ENCODE measurements at places on chromosomes 2 and 18.
A peak's percentile ranks its signal among the peaks of the same experiment; 100 is the strongest.

DNA sequence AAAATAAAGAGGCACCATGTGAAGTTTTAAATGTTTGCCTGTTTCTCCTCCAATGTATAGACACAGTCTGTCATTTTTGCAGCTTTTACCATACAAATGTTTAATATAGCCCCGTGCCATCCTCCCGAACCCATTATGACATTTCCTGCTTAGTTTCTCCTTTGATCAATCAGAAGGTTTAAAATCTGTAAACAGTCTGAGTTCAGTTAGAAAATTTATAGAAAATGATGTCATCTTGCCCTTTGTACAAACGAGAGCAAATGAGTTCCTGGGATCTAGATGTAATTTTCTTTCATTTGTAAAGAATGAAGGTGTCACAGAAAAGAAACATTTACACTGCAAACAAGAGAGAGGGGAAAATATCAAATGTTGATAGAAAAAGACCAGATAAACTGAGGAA, 62.7 kb upstream of the NFU1 start:
- no peak for DNase-seq

GRCh38 chr2:215779912-215780311, 233.4 kb downstream of the MREG start:
- no peak for DNase-seq

DNA sequence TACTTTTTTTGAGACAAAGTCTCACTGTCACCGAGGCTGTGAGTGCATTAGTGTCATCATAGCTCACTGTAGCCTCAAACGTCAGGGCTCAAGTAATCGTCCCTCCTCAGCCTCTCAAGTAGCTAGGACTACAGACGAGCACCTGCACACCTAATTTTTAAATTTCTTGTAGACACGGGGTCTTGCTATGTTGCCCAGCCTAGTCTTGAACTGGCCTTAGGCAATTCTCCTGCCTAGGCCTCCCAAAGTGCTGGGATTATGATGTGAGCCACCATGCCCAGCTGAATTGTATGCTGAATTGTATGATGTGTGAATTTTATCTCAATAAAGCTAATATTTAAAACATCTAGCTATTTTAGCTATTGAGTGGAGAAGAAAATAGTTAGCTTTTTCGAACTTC, 18.9 kb downstream of the CAB39 start:
- DNase-seq = no peak

GRCh38 chr2:153005071-153005730, 286.8 kb downstream of the ARL6IP6 start:
- DNase-seq = no peak

GRCh38 chr18:58761970-58762780, 90.9 kb downstream of the MALT1 start:
- no peak for DNase-seq

DNA sequence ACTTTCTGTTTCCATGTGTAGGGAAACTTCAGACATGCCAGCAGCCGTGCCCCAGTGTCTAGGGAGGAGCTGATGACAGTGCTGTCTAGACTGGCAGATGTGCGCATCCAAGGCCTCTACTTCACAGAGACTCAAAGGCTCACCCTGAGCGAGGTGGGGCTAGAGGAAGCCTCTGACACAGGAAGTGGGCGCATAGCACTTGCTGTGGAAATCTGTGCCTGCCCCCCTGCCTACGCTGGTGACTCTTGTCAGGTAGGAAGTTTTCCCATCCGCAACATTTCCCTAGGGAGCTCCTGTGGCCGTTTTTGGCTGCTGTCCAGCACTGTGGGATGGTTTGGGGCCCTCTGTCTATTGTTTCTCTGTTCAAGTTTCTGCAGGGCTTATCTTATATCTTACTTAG, 143.1 kb upstream of the TTC39C start:
- DNase-seq = no peak

DNA sequence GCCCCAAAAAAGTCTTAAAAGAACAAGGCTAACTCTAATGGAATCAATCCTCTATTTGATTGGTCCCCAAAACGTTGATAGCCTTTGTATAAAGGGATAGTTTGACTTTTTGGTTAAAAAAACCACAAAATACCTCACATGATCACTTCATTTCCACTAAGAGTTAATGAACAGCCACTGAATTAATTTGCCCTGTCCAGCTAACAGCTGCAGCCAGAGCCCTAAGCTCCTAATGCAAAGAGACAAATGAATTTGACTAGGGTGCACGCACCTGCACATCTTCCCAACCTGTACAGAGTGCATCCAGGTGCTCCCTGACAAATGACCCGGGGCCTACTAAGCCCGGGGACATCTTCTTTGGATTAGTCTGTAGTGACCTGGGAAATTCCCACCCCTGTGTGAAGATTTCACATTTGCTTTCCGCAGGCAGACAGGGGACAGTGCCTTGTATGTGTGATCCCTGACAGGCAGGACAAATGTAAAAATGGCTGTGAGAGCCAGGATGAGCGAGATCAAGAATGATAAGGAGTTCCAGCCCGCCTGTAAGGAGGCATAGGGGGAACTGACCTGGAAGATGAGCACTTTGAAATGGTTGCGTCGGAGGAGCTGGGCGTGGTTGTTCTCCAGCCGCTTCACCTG, 893 bp downstream of the CAVIN2 start:
- DNase-seq = peak; percentile 21

- DNase-seq = no peak
Observed at GRCh38 chr2:65314801-65315441, 87.3 kb downstream of the ACTR2 start.

DNA sequence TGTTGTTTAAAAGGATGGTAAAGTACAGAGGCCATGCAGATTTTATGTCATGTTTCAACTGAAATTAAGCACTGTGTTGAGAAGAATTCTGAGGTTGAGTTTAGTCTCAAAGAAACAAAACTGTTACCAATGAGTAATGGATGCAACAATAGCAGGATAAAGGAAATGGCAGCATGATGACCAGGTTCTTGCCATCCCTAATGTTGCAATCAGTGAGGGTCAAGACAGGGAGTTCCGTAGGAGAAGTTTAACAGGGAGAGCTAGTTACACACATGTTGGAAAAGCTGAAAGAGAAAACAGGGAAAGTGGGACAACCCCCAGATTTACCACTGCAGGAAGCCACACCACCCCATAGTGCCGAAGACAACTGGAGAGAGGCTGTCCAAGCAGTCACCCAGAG, 343.8 kb upstream of the EPHA4 start:
- no peak for DNase-seq

DNA sequence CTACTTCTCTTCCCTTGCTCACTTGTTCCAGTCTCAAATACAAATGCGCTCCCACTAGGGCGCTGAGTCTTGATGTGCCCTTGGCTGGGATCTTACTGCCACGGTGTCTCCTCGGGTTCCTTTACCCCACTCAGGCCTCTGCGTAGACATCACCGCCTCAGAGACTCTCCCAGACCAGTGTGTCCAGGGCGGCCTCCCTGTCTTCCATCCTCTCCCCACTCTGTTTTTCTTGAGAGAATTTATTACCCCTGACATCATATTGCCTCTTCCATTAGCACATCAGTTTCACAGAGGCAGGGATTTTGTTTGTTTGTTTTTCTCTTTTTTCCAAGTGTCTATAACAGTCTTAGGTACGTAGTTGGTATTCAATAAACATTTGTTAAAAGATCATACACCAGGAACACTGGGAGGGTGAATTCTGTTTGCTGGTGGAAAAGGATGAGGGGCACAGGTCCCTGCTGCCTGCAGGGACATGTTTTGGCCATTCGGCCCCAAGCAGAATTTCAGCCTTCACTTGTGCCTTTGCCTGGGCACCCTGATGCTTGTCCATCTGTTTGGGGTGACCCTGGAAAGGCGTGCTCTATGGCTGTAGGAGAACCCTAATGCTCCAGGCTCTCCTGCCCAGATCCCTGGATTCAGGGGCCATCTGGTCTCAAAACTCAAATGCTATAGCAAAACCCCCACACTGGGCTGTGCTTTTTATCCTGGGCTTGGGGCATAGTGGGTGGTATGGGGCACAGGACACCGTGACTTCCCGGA, 55.0 kb downstream of the RPL37A start:
- DNase-seq = no peak

GRCh38 chr2:43653506-43653905, 16.4 kb downstream of the PLEKHH2 start:
- no peak for DNase-seq

DNA sequence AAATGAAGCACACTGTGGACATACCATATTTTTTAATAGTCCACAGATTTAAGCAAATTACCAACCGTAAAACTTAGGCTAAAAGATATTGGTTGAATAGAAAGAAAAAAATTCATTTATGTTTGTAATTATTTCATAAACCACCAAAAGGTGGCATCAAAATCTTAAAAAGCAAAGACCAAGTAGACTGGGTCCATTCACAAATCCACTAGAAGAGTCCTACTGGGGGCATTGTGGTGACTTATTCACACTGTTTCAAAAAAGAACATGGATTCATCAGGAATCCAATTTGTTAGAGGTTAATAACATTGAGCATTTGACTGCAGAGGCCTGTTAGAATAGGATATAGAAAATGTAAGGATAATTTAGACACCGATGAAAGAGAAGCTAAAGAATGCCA, 194.9 kb upstream of the KYNU start:
- DNase-seq = peak; percentile 10

GRCh38 chr18:50614838-50615237, 55.0 kb downstream of the MAPK4 start:
- no peak for DNase-seq

- no peak for DNase-seq
Observed at GRCh38 chr18:21735452-21736015, 5.1 kb upstream of the MIB1 start.

DNA sequence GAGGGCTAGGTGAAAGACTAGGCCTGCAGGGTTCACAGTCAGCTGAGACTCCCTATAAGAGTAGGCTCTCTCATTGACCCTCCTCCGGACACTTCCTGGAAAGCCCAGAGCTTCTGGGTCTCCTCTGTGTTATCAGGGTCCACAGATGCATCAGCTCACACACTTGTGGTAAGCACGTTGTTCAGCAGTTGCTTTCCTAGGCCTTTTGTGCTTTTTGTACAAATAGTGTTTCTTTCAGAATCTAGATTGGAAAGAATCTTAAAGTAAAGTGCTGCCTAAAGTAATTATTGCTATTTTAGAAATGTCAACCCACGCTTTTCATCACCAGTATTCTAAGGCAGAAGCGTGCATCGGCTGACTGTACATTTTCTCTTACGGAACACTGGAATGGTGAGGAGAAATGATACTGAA, 15.5 kb downstream of the SLC9A2 start:
- no peak for DNase-seq

- DNase-seq = no peak
Observed at GRCh38 chr2:128327180-128327964, 8.7 kb upstream of the HS6ST1 start.

GRCh38 chr2:60379684-60380083, 173.8 kb downstream of the BCL11A start:
- no peak for DNase-seq

GRCh38 chr2:1612391-1613077, 131.8 kb downstream of the PXDN start:
- DNase-seq = no peak

All from ACHN (cell line).